ENCODE measurements at places on chromosomes 12 and 14. TPM values are rescaled to one million over a fixed set of nuclear protein-coding genes. Genes with fewer than 3 reads are reported as not detected.

GRCh38 chr12:3935078-3935477 is 61.9 kb upstream of the PARP11 start:
- DNase-seq: no peak
- H3K27ac ChIP-seq: no peak overlapping the region
- peaks cover 78% of the 10 kb centered on the region for H3K27me3 ChIP-seq
- H3K4me1 ChIP-seq: no peaks in the 10 kb centered on the region
- H3K4me3 ChIP-seq: no peak overlapping the region

DNA sequence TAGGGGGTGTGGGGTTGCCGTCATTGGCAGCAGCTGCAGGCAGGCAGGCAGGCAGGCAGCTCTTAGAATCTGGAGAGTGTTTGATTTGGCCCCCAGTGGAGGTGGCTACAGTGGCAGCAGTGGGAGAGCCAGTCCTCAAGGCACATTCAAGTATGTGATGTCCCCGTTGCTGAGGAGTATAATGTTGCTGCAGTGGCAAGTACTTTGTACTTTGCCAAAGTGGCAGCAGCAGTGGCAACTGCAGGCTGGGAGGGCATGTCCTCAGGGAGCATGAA is 147.1 kb downstream of the PAPOLA start:
- peaks cover 65% of the 10 kb centered on the region for H3K27me3 ChIP-seq
- DNase-seq: no peak
- H3K4me1 ChIP-seq: no peaks in the 10 kb centered on the region
- no peak overlapping the region for H3K27ac ChIP-seq
- H3K4me3 ChIP-seq: no peak overlapping the region
- H3K36me3 ChIP-seq: peaks cover 6% of the 10 kb centered on the region

- peaks cover 6% of the 10 kb centered on the region for H3K4me1 ChIP-seq
- no peak for DNase-seq
- H3K27me3 ChIP-seq: peaks cover 44% of the 10 kb centered on the region
- no peak overlapping the region for H3K27ac ChIP-seq
- H3K36me3 ChIP-seq: no peaks in the 10 kb centered on the region
- no peak overlapping the region for H3K4me3 ChIP-seq
Observed at GRCh38 chr12:81726634-81727033, 32.5 kb downstream of the PPFIA2 start.

GRCh38 chr12:117606024-117606423 is 244.6 kb upstream of the NOS1 start:
- no peaks in the 10 kb centered on the region for H3K4me1 ChIP-seq
- H3K36me3 ChIP-seq: no peaks in the 10 kb centered on the region
- DNase-seq: no peak
- no peak overlapping the region for H3K4me3 ChIP-seq
- H3K27ac ChIP-seq: no peak overlapping the region

GRCh38 chr14:65835501-65835900 is 423.0 kb downstream of the FUT8 start:
- DNase-seq: no peak
- peaks cover 14% of the 10 kb centered on the region for H3K27me3 ChIP-seq
- H3K4me1 ChIP-seq: no peaks in the 10 kb centered on the region
- H3K27ac ChIP-seq: no peak overlapping the region
- H3K36me3 ChIP-seq: no peaks in the 10 kb centered on the region

GRCh38 chr14:89743828-89744227 is 210.7 kb downstream of the EFCAB11 start:
- DNase-seq: no peak
- no peak overlapping the region for H3K4me3 ChIP-seq
- H3K4me1 ChIP-seq: no peaks in the 10 kb centered on the region

DNA sequence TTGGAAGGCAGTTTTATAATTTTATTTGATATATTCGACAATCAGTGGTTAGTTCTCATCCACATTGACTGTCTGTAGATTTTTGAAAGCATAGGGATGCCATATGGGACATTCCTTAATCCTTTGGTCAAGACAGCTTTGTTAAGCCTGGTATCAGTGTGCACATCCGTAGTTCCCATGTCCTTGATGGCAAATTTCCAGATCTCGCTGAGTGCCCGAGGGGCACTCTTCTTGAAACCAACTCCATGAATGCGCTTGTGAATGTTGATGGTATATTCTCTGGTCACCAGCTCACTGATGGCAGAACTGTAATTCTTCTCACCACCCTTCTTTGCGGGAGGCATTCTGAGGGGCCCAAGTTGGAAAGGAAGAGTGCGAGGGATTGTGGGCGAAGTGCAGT is 6.1 kb upstream of the DENND5B start:
- DNase-seq: no peak
- H3K4me3 ChIP-seq: no peak overlapping the region
- no peaks in the 10 kb centered on the region for H3K27me3 ChIP-seq
- H3K36me3 ChIP-seq: no peaks in the 10 kb centered on the region

DNA sequence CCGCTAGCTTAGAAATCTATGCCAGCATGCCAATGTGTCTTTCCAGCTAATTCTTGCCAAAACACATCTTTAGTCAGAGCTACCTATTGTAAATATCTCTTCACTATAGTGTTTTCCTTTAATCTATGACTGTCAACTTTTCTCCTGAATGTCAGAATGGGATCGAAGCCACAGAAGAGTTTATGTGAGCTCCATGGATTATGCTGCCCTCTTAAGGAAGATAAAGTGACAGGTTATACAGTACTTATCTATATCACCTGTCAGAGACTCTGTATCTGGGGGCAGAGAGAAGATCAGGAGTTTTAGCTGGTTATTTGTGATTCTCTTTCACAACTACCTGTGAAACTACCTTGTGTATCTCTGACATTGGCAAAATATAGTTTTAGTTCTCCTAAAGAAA is 204.3 kb upstream of the SEL1L start:
- no peak overlapping the region for H3K4me3 ChIP-seq
- DNase-seq: no peak
- H3K27ac ChIP-seq: no peak overlapping the region
- H3K36me3 ChIP-seq: no peaks in the 10 kb centered on the region

- peak overlapping the region; percentile 92 for H3K27ac ChIP-seq
- no peak for DNase-seq
- no peaks in the 10 kb centered on the region for H3K27me3 ChIP-seq
- peak overlapping the region; percentile 56 for H3K4me3 ChIP-seq
Observed at GRCh38 chr14:74567219-74567618, 44.8 kb downstream of the LTBP2 start.

DNA sequence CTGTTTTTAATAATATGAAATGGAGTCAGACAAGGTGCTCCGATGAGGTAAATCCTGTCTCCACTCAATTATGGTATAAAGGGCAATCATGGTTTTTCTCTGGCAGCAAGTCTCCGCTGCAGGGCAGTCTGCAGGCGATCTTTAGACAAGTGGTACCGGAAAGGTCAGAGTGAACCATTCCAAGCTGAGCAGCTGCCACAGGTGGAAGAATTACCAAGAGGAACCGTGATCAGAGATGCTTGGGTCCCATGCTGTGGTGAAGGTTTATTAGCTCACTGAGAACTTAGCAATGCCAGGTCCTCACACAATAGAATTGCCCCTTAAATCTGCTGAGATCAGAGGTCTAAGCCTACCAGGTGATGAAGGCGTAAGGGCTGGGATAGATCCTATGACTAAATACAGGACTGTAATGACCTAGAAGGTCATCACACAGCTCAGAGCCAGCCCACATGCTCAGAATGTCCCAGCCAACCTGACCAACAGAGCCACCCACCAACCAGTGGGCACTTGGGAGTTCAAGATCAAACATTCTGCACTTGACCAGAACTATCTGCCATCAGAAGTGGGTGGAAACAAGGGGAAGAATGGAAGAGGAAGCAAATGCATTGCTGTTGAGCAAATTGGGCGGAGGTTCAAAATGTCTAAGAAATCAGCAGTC is 175.2 kb upstream of the BCL2L14 start:
- H3K36me3 ChIP-seq: peaks cover 14% of the 10 kb centered on the region
- no peak for DNase-seq
- no peaks in the 10 kb centered on the region for H3K27me3 ChIP-seq

DNA sequence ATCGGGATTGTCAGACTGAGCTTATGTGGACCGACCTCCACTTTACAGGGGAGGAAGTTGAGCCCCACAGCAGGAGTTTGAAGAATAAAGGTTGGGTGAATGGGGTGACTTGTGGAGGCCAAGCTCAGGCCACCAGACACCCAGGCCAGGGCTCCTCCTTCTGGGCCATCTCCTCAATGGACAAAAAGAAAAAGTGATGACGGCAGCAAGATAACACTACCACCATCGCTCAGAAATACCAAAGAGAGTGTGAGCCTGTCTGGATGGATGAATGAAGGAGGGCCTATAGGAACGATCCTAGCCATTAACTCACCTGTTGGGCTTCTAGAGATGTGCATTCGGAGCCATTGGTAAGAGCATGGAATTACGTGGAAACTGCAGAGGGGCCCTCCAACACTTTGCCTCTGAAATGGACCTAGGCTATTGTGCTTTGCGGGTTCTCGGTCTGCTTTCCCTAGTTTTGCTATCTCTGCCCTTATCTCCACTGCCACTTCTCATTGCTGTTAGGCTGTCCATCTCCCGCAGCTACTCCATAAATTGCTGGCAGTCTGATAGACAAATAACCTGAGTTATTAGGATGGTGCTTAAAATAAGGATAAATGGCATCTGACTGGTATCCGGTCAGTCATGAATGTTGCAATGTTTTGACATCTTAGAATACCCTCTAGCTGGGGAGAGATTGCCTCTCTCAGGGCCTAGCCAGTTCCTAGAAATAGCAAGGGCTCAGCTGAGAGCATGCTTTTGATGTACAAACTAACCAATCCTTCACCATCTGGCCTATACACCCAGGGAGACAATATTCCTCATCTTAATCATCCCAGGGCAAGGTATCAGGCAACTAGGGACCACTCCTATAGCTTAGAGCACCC is 9.6 kb upstream of the PLEK2 start:
- no peak overlapping the region for H3K4me3 ChIP-seq
- no peak for DNase-seq
- H3K36me3 ChIP-seq: no peaks in the 10 kb centered on the region
- peak overlapping the region; percentile 73 for H3K27ac ChIP-seq
- no peaks in the 10 kb centered on the region for H3K27me3 ChIP-seq
- H3K4me1 ChIP-seq: peaks cover 10% of the 10 kb centered on the region

- H3K27ac ChIP-seq: no peak overlapping the region
- no peak for DNase-seq
- no peaks in the 10 kb centered on the region for H3K27me3 ChIP-seq
- H3K36me3 ChIP-seq: no peaks in the 10 kb centered on the region
- H3K4me1 ChIP-seq: peaks cover 7% of the 10 kb centered on the region
- H3K4me3 ChIP-seq: no peak overlapping the region
Observed at GRCh38 chr14:72614365-72614764, 279.5 kb downstream of the DPF3 start.

DNA sequence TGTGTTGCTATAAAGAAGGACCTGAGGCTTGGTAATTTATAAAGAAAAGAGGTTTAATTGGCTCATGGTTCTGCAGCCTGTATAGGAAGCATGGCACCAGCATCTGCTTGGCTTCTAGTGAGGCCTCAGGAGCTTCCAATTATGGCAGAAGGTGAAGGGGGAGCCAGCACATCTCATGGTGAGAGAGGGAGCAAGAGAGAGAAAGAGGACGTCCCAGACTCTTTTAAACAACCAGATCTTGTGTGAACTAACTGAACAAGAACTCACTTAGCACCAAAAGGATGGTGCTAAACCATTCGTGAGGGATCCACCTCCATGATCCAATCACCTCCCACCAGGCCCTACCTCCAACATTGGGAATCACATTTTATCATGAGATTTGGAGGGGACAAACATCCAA is 6.1 kb upstream of the SNAPC1 start:
- peaks cover 12% of the 10 kb centered on the region for H3K4me1 ChIP-seq
- no peaks in the 10 kb centered on the region for H3K27me3 ChIP-seq
- H3K27ac ChIP-seq: no peak overlapping the region
- H3K36me3 ChIP-seq: peaks cover 18% of the 10 kb centered on the region
- no peak overlapping the region for H3K4me3 ChIP-seq
- no peak for DNase-seq

DNA sequence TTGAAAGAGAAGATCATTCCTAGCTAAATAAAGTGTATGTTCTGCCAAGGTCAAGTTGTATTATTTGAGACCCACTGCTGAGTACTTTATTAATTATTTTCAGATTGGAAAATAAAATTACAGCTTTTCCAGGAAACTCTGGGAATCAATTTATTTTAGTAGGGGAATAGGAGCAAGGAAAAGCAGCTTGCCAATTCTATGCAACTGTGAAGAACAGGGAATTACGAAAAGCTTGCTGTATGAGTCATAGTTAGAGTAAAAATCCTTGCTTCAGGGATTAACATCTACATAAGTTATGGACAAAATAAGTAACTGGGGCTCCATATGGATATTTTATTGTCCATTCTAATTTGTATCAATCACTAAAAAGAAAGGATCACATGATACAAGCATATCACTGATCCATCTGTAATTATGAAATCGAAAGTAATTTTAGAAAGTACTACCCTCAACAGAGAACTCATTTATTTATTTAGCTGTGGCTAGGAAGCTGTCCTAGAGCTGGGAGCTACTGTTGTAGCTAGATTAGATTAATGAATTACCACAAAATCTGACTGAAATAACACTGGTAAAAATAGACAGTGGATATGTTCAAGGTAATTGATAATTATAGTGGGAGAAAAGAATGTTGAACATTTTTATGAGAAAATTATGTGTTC is 303.5 kb upstream of the NPAS3 start:
- peaks cover 9% of the 10 kb centered on the region for H3K4me1 ChIP-seq
- H3K4me3 ChIP-seq: no peak overlapping the region
- DNase-seq: peak; percentile 59
- H3K27ac ChIP-seq: peak overlapping the region; percentile 24
- no peaks in the 10 kb centered on the region for H3K36me3 ChIP-seq
- H3K27me3 ChIP-seq: no peaks in the 10 kb centered on the region

DNA sequence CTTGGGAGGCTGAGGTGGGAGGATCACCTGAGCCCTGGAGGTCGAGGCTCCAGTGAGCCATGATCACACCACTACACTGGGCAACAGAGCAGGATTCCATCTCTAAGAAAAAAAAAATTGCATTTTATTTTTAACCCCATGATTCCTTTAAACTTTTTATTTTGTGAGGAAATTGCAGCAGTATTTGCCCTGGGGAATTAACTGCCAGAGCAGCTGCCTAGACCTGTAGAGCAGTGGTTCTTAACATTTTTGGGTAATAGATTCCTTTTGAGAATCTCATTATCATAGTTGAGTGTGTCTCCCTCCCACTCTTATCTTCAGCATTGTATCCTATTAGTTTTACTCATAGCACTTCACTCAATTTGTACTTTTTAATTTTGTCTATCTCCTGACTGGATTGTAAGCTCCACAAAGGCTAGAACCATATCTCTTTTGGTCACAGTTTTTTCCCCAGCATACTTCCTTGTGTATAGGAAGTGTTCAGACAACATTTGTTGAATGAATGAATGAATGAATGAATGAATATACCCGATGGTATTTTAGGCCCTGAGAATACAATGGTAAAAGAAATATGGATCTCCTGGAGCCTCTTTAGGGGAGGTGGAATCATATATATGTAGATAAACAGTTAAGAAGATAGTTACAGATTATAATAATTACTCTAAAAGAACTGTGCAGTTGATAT is 40.6 kb downstream of the BRMS1L start:
- no peaks in the 10 kb centered on the region for H3K27me3 ChIP-seq
- no peak overlapping the region for H3K4me3 ChIP-seq
- no peak overlapping the region for H3K27ac ChIP-seq
- H3K36me3 ChIP-seq: peaks cover 36% of the 10 kb centered on the region
- no peaks in the 10 kb centered on the region for H3K4me1 ChIP-seq
- no peak for DNase-seq

DNAL1 gene
- 18.5 TPM for total RNA-seq

BEGAIN gene
- total RNA-seq: 7.0 TPM

KLHDC1 gene
- total RNA-seq: 0.52 TPM

SERPINA12 gene
- not detected for total RNA-seq

BDKRB2 gene
- total RNA-seq: 1.4 TPM

CLEC6A gene
- not detected for total RNA-seq
